NCI-H446 treated with DMSO at 0.1 percent for 48 hours (cell line): ENCODE measurements at places on chromosomes 12 and 14.

GRCh38 chr12:8887285-8887715 is 27.0 kb upstream of the PHC1 start:
- DNase-seq = no peak

GRCh38 chr14:96881713-96882112 is 84.5 kb downstream of the VRK1 start:
- no peak for DNase-seq

- no peak for DNase-seq
Observed at GRCh38 chr12:52285172-52285745, 6.1 kb downstream of the KRT81 start.

DNA sequence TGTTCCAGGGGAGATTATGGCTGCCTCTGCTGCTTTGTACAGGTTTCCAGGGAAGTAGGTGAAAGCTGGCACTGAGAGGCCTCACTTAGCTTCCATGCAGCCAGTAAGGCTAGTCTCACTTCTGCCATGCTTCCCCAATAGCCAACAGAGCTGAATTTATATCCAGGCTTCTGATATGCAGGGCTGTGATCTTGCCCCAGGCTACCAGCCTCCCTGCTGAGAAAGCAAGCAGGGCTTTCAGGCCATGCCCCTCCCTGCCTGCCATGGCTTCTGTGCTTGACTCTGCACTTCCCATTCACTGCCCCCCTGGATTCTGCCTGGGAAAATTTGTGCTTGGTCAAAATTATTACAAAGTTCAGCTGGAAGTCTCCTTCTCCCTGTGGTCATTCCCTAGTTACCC is 302.1 kb upstream of the FBXO33 start:
- DNase-seq = no peak

DNA sequence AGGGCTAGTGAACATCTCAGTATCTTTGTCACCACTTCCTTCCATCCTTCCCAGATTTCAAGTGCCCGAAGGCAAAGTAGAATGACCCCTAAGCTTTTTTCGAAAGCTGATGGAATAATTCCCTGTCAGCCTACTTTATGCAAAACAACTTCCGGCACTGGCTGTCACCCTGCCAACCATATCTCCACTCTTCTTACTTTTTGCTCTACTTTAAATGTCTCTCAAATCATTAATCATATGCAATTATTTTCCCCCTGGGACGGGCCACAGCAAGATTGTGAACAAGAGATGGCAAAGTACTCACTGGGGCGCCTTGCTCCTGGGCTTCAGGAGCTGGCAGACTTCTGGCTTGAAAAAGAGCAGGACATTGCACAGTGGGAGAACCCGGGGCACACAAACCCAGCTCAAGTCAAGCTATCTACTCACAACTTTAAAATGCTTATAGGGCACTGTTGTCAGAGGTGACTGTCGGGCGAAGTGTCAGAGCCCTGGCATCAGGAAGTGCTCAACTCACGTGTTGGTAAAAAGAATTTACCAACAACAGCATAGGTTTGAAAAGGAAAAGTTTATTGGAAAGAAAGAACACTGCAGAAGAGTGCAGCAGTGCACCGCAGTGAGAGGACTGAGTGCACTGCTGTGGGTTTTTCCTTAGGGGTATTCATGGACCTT is 373.5 kb downstream of the PAWR start:
- DNase-seq = peak; percentile 55

GRCh38 chr14:91925727-91926121 is 21.8 kb downstream of the FBLN5 start:
- no peak for DNase-seq

DNA sequence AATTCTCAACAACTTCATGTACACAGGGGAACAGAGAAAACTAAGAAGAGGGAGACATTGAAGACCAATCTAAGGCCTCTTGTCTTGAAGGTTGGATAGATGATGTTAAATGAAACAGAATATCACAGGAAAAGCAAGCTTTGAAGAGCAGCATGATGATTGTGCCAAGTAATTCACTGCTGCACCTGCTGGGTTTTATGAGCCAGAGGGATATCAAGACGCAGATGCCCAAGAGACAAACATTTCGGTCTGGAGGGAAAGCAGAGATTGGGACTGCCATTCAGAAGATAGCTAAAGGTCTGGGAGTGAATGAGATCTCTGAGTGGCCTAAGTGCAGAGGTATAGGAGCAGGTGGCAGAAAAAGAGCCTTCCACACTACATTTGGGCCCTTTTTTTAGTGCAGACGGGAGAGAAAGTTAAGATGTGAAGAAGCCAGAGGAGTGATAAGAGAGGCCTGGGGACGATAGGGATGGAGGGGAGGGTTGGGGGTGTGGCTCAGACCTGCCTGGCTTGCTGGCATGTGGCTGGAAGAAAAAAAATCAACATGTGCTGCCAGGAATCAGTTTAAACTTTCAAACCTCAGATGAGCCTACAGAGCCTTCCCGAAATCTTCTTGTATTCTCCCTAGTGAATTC is 200.6 kb downstream of the AEBP2 start:
- DNase-seq = no peak

DNA sequence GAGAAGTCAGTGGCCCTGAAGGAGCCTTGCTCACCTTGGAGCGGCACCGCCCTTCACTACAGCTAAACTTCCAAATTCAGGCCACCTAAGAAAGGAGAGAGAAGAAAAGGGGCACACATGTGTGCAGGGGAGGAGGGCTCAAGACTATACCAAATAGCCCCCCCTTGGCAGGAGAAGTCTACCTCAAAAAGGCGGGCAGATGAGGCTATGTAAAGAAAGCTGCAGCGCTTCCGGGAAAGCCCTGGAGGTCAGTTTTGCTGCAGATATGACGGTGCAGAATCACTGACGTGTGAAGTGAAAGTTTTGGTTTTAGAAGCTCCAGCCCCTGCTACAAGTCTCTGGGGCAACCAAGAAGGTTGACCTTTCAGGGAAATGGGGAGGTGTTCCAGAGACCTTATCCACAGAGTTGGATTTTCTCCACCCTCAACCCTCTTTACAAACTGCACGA is 48.2 kb upstream of the PNMA1 start:
- no peak for DNase-seq

DNA sequence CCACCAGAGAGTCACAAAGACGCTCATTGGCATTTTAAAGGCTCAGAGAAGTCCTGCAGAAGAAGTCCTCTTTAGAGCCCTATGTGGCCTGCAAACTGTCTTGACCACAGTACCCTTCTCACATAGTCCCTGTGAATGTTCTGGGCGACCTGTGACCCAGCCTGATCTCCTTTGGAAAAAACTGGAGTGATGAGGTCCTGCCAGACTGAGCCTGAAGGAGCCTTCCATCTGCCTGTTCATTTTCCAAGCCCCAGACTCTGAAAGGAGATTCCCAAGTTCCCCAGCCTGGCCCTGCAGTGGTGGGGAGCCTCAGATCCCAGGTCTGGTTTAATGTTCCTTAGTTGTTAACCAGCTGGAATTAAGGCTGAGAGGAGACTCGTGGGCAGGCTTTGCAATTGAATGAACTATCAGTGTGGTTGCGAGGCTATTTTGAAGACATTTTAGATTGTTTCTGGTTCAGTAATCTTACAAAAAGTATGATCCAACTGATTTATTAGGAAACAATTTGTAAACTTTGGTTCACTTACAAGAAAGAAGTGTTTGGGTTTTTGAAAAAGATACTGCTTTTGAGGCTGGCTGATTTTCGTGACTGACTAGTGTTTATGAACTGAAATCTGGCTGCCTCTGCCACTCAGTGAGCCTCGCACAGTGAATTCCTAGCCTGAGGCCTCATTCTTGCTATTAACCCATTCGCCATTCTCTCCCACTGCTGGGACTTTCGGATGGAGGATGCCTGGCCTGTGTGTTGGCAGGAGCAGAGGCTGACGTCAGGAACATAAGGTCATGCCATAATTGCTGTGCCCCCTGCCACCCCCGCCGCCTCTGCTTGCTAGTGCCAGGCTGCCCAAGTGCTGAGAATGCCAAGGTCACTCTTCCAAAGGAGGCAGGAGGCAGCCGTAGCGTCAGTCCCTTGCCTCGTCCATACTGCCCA is 249.0 kb downstream of the CACNA1C start:
- DNase-seq = no peak

- no peak for DNase-seq
Observed at GRCh38 chr12:84551373-84551772, 361.2 kb downstream of the SLC6A15 start.
